ENCODE measurements at places on chromosomes 5 and 9. TPM values are rescaled to one million over a fixed set of nuclear protein-coding genes. Genes with fewer than 3 reads are reported as not detected.

The ZNF474 gene
- total RNA-seq = 0.18 TPM

The FBXO4 gene
- 13.5 TPM for total RNA-seq

The SPINK5 gene
- under 0.01 TPM for total RNA-seq

The NOXA1 gene
- total RNA-seq = 0.57 TPM

The HMMR gene
- 4.2 TPM for total RNA-seq

The APBA1 gene
- 7.1 TPM for total RNA-seq

The LRRTM2 gene
- 0.57 TPM for total RNA-seq

The TMEM232 gene
- 3.4 TPM for total RNA-seq

The ISOC1 gene
- total RNA-seq = 15.5 TPM

The SDHA gene
- 130 TPM for total RNA-seq

The RNF183 gene
- total RNA-seq = not detected

The CDH6 gene
- total RNA-seq = 40.0 TPM

The GARIN3 gene
- total RNA-seq = not detected

The C5orf58 gene
- total RNA-seq = not detected

The SLC28A3 gene
- 0.09 TPM for total RNA-seq

Measured in smooth muscle cell of bladder (primary cell).